ENCODE measurements at places on chromosomes 4 and X.

- no peak for DNase-seq
These were observed 665 bp downstream of the TRPC5OS start for GRCh38 chrX:111876646-111877045.

DNA sequence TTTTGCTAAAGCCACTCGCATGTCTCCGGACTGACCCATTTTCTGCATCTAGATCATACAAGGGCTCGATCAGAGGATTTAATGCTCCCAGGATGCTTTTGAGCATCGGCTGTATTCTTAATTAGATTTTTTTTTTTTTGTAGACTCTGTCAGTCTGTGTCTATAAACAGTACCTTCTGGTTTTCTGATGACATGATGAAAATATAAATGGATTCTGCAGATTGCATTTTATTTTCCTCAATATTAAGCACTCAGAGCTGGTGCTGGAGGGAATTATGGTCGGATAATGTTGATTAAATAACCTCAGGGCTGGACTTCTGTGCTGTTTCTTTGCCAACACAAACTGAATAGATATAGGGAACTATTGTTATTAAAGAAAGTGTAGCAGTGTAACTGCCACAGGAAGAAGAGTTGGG is 57.1 kb upstream of the LIMCH1 start:
- DNase-seq, result no peak

DNA sequence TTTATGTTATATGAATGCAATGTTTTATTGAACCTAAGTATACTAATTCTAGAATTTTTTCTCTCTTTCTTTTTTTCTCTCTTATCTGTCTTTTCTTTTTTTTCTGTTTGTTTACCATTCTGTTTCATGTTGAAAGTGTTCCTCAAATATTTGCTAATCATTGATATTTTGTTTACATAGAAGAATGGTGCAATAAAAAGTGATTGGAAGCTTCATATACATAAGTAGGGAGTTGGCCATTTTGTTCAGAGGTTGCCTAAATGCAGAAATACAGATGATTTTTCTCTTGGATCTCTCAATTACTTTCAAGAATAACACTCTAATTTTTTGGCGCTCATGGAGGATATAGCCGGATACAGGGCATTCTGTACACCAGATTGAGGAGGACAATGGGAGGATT is 5.7 kb upstream of the SERTM2 start:
- DNase-seq, result no peak

DNA sequence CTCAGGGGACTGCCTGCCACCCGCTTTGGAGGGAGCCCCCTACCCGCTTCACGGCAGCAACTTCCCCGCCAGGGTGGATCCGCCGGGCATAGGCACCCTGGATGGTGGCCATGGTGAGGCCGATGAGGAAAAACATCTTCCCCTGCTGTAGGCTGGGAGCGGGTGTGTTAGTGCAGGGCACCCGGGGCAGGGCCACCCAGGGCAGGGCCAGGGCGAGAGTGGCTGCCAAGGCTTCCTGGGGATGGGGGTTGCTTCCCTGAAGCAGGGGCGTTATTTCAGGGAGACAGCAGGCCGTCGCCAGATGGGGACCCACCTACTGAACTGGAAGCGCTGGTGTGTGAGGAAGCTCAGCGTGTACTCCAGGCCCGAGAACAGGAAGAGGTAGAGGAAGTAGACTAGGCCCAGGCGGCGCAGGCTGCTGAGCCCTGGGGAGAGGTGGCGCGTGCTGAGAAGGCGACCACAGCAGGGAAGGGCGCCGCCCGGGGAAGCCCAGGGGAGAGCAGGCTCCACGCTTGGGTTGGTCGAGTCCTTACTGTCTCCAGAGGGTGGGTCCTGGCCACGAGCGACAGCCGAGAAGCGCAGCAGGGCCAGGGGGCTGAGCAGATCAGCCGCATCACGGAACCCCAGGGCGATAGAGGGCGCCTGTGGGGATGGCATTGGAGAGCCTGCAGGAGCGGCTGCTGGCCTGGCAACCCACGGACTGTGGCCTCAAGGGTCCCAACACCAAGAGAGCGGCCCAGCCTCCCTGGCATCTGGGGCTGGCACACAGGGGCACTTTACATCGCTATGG is 31.5 kb downstream of the NOP14 start:
- no peak for DNase-seq

GRCh38 chrX:65034292-65034667 is 58.0 kb upstream of the ZC4H2 start:
- no peak for DNase-seq

GRCh38 chrX:119101168-119101567 is 26.4 kb downstream of the KIAA1210 start:
- no peak for DNase-seq

DNA sequence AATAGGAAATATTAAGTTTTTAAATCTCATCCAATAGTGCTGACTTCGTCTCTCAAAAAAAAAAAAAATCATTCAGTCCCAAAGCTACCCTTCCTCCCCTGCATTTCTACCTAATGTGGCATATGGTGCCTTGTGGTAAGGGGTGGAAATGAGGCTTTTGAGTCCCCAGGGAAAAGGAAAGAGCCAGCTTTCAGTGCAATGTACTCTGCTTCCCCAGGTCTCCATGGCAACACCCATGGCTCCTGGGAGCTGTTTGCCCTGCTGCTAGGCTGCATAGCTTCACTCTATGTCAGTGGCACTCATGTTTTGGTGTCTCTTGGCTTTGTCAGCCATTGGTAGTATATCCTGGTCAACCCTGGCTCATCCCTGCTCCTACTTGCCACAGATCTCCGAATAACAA is 175.9 kb downstream of the SLC39A8 start:
- DNase-seq, result no peak

GRCh38 chrX:153966841-153967535 is 4.6 kb downstream of the HCFC1 start:
- DNase-seq, result no peak

GRCh38 chrX:31223817-31224216 is 152.0 kb upstream of the FTHL17 start:
- DNase-seq, result no peak

- no peak for DNase-seq
These were observed 8.8 kb upstream of the XIAP start for GRCh38 chrX:123851079-123851478.

GRCh38 chrX:44156726-44157125 is 183.5 kb upstream of the NDP start:
- no peak for DNase-seq

GRCh38 chr4:46908148-46908547 is 897 bp downstream of the COX7B2 start:
- no peak for DNase-seq

GRCh38 chrX:115330498-115331168 is 41.1 kb downstream of the LUZP4 start:
- DNase-seq, result no peak

GRCh38 chrX:24479924-24480323 is 14.8 kb downstream of the PDK3 start:
- DNase-seq, result no peak

DNA sequence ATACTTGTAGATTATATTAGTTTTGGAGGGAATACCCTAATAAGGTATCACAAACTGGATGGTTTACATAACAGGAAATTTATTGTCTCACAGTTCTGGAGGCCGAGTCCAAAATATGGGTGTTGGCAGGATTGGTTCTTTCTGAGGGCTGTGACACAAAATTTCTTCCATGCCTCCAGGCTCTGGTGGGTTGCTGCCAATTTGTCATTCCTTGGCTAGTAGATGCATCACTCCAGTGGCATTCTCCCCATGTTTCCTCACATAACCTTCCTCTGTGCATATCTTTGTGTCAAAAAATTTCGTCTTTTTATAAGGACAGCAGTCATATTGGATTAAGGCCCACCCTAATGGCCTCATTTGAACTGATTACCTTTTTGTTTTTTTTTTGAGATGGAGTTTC is 49.3 kb downstream of the APELA start:
- DNase-seq, result no peak

DNA sequence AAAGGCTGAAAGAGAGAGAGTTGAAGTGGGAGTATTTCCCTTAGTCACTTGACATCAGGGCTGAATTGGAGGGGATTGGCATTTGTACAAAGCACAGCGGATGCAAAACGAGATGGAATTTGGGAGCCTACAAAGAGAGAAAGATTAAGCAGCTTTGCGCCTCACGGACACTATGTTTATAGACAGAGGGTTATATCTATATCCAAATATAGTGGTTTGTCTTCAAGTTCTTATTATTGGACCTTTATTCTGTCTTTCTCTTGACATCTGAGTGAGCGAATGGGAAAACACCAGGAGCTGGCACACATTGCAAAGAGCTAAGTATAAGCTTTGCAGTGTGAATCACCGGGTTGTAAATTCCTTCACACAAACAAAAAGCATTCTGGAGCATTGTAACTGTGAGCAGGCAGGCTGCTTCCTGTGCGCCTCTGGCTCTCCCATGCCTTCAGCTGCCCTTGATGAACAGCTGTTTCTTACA is 500.2 kb downstream of the STIM2 start:
- DNase-seq, result peak; percentile 69

- no peak for DNase-seq
These were observed 288.0 kb upstream of the ATOH1 start for GRCh38 chr4:93540562-93540961.

DNA sequence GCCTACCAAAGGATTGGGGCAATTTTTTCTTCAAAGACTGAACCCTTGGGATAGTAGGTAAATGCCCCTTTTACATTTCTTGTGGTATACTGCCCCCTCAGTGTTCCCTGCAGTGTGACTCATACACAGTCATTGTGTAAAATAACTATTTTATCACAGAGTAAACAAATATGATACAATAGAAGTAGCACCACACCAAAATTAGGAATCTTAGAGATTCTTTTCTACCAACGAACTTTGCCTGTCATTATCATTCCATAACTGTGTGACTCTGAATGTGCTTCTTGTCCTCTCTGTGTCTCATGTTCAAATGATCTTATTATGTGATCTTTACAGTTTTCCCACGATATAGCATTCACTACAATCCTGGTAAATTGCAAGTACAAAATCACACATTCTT is 517.0 kb downstream of the ZIC3 start:
- DNase-seq, result no peak

- DNase-seq, result no peak
These were observed 50.3 kb downstream of the WDFY3 start for GRCh38 chr4:84916227-84916626.

DNA sequence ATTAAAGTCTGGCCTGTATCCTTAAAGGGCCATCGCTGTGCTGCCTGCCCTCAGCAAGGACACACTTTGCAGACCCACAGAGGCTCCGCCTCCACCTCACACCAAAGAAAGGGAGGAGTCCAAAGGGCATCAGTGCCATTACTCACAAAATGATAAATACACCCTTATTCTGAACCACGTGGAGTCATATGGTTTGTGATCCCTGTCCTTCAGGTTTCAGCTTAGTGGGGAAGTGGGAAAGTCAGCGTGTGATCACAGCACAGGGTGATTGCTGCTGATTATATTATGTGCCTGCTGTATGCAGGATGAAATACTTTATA is 35.9 kb upstream of the MSANTD1 start:
- DNase-seq, result no peak

- DNase-seq, result peak; percentile 81
These were observed 28.7 kb downstream of the INPP4B start for GRCh38 chr4:142817442-142817841.

- DNase-seq, result no peak
These were observed 172.8 kb downstream of the TEX13C start for GRCh38 chrX:125492439-125492838.

DNA sequence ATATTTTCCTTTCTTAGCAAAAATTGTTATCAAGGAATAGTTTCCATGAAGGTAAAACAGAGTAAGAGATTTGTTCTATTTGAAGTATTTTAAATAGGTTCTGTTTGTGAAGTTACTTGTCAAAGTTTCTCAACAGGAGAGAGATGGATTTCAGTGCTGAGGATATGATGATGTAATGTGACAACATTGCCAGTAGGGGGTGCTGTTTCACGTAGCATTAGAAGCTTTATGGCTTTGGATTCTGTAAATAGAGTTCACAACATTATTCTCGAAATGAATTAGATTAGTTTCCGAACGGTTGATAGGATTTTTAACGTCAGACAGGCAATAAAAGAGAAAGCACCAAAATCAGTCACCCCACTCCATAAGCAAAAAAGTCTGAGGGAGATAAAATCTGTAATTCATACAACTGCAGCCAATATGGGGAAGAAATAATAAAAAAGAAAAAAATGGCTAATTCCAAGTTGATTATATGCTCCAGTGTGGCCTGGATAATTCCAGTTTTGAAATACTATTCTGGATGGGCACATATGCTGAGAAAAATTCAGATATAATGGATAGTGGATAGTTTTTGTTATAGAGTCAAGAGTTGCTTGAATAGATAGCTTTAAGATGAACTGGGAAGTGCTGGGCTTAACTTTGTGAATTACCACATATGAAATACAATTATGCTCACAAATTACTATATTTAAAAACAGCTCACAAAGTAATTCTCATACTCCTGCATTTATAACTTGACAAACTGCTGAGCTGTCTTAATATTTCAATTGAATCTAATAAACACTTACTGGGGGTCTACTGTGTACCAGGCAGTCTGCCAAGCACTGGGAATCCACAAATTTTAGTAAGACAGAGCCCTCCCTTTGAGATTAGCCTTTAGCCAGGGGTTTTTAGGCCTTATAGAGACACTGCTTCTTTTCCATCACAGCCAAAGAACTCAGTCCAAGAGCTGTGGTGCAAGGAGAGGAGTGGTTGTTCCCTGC is 109.1 kb downstream of the GPAT3 start:
- DNase-seq, result peak; percentile 13

DNA sequence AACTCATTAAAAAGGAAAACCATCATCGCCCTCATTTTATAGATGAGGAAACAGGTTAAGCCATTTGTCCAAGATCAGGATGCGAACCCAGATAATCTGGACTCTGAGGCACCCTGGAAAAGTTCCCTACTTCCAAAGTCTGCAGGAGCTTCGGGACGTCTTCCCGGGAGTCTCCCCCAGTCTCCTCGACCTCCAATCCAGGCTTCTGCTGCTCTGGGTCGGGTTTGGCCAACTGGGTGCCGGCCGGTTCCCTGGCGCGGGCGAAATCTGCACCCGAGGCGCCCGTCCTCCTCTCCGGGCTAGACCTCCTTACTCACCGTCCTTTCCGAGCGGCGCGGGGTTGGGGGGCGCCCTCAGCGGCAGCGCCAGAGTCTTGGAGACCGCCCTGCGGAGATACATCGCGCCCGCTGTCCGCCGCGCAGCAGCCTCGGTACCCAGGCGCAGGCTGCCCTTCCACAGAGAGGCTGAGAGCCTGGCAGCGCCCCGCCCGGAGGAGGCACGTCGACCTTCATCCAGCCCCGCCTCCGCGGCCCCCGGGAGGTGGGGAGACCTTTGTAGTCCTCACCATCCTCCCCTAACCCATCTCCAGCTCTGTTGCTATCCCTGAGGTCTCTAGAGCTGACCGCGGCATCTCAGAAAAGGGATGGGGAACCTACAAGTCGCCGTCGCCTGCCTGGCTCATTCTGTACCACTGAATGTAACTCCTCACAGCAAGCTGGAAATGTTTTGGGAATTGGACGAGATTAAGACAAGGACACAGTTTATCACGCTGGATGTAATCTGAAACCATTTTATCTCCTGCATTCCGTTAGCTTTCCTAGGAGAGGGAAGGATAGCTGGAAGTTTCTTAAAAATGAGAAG is at the start of gene MGARP:
Gene MGARP (minus strand): TSS at position 466 of the 861 bp plus-strand sequence. CDS start 67 bp downstream, at position 399.
- no peak for DNase-seq
